Liver (tissue), 10 donors: ENCODE measurements at places on chromosomes 1 and 21.

- no peak for DNase-seq
Observed at GRCh38 chr1:226993814-226994585, 53.9 kb downstream of the COQ8A start.

GRCh38 chr1:118298397-118298796 lies 113.4 kb upstream of the SPAG17 start:
- no peak for DNase-seq

GRCh38 chr1:157969697-157970485 lies 23.6 kb upstream of the KIRREL1 start:
- no peak for DNase-seq

DNA sequence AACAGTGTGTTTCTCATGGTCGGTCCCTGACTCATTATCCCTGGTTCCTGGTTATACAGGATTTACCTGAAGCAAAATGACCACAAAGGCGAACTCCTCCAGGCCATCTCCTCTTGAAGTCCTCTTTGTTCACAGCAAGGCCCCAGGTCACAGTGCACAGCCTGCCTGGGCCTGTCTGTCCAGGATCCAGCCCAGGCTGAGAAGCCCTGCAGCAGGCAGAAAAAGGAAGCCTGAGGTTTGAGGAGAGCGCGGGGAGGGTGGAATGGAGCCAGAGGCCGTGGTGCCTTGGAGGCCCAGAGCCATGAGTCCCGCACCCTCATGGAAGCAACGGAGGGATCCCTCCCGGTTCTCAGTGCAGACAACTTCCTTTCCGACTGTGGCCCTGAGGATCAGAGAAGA lies 136.8 kb upstream of the IRF2BP2 start:
- no peak for DNase-seq
